ENCODE measurements at places on chromosomes 5 and 9.

GRCh38 chr9:137676998-137677397, 58.2 kb downstream of the EHMT1 start:
- no peak for DNase-seq

DNA sequence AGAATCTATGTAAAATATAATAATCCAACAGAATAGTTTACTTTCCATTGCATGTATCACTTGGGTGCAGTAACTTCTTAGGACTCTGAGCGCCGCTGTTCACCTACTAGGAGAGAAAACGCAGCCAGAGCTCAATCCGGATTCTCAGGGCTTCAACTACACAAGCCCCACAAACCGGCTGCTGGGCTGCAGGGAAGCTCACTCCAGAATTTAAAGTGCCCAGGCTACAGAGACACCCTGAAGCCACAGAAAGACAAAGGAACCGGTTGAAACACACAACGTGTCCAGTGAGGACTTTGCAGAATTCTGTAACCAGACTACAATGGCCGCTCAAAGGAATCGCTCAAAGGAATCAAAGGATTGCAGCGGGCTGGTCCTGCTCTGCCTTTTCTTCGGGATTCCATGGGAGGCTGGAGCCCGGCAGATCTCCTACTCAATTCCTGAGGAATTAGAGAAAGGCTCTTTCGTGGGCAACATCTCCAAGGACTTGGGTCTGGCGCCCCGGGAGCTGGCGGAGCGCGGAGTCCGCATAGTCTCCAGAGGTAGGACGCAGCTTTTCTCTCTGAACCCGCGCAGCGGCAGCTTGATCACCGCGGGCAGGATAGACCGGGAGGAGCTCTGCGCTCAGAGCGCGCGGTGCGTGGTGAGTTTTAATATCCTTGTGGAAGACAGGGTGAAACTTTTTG, at the start of gene PCDHGA10:
Gene PCDHGA10 (plus strand): TSS at position 134 of the 686 bp plus-strand sequence. CDS start 189 bp downstream, at position 323.
- DNase-seq, result peak; percentile 66

- DNase-seq, result peak; percentile 69
These were observed 3.8 kb downstream of the CREB3 start for GRCh38 chr9:35736201-35736633.

GRCh38 chr9:110932863-110933262, 105.4 kb downstream of the LPAR1 start:
- DNase-seq, result no peak

GRCh38 chr9:111455638-111456037, 28.5 kb downstream of the ECPAS start:
- DNase-seq, result no peak

GRCh38 chr9:98280574-98280973, 25.1 kb upstream of the TBC1D2 start:
- no peak for DNase-seq

DNA sequence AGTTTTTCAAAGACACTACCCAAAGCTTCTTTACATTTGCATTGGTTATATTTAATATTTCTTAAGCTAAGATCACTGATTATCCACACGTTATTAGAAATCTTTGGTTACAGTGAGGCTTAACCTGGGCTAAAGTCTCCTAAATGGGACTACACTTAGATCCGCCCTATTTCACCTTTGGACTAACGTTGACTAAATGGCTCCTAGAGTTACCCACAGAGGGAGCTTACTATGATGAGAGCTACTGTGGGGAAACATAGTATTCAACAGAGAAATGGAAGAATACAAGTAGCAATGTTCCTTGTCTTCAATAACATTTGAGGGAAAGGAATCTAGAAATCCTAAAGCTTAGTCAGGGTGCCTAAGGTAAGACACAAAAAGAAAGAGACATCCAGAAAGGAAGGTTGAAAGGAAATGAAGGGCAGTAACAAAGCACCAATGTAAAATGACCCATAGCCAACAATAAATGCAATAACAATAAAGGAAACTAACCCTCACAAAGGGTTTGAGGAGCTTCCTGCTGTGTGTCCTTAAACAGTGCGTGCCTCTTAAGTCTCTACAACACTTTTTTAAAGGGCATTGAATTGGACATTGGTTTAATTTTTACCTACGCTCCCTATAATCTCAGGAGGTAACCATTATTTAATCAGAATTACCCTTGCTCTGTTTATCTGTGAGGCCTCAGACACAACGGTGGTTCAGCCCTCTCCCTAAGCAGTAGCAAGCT, 217.1 kb downstream of the PJA2 start:
- no peak for DNase-seq

DNA sequence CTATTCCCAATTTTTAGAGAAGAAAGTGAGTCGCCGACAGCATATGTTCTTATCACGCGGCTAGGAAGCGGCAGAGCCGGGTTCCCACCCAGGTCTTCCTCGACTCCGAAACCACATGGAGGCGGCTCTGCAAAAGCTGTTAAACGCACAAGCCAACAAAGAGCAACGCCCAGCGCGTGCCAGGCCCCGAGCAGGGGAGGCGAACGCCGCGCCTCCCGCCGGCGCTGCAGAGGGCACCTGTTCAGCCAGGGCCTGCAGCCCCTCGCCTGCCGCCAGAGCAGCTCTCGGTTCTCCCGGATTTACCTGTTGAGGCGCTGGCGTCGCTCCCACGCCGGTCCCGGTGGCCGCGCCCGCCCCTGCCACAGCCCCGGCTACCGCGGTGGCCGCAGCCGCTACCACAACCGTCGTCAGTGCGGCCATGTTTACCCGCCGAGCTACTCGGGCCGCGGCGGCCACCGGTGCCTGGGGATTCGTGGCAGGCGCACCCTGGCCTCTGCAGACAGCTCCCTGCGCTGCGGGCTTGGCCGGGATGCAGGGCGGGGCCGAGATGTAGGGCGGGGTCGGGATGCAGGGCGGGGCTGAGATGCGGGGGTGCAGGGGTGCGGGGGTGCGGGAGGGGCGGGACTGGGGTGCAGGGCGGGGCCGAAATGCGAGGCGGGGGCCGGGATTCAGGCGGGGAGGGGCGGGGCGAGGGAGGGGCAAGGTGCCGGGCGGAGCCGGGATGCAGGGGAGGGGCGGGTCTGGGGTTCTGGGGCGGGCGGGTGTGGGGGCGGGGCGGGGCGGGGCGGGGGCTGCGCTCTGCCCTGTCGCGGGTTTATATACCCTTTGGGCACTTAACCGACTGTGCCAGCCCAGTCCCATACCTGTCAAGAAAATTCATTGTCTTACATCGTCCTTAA, at the start of gene CCDC112:
Gene CCDC112 (minus strand): TSS at position 531 of the 899 bp plus-strand sequence. CDS start 111 bp downstream, at position 420.
- DNase-seq, result peak; percentile 86

- DNase-seq, result no peak
These were observed 99.5 kb upstream of the MSX2 start for GRCh38 chr5:174624733-174625522.

DNA sequence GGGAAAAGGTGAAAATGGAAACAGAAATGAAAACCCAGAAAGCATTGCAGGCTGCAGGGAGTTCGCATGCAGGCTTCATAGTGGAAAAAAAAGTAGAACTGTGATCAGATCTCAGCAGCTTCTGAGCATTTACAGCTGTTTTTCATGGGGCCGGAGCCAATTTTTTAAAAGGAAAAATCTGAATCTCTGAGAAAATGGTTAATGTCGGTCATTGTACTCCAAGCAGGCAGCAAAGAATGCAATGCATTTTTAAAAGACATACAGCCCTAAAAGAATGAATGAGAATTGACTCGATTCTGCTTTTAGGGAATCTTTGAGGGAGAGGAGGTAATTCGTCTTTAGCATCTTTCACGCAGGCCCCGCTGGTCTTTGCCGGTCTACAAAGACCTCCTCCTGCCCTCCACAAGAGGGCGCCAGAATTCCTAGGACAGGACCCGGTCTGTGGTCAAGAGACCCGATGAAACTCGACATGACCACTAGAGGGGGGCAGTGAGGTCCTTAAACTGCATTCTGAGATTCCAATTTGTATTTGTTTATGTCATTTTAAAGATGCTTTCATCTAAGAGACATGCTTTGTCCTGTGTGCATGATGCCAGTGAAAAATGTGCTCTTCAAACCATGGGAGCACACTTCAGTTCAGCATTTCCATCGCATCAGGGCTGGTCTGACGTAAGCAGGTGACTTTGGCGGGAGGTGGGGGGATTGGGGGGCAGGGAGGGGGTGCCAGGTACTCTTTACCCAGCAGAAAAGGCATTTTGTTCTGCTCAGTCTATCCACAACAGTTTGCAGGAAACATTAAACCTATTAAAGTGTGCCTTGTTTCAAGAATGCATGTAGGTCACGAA, 43.7 kb upstream of the TMEM252 start:
- peak; percentile 83 for DNase-seq

Measured in stimulated activated CD8-positive, alpha-beta memory T cell treated with anti-CD3 and anti-CD28 coated beads, Interleukin-4, amount 100 ng/mL, for 48 hours (primary cell).